ENCODE measurements at places on chromosomes 5 and 9.

- no peak for DNase-seq
These were observed 228.9 kb upstream of the MVB12B start for GRCh38 chr9:126097679-126098078.

- no peak for DNase-seq
These were observed 38.7 kb upstream of the NEK6 start for GRCh38 chr9:124218987-124219461.

DNA sequence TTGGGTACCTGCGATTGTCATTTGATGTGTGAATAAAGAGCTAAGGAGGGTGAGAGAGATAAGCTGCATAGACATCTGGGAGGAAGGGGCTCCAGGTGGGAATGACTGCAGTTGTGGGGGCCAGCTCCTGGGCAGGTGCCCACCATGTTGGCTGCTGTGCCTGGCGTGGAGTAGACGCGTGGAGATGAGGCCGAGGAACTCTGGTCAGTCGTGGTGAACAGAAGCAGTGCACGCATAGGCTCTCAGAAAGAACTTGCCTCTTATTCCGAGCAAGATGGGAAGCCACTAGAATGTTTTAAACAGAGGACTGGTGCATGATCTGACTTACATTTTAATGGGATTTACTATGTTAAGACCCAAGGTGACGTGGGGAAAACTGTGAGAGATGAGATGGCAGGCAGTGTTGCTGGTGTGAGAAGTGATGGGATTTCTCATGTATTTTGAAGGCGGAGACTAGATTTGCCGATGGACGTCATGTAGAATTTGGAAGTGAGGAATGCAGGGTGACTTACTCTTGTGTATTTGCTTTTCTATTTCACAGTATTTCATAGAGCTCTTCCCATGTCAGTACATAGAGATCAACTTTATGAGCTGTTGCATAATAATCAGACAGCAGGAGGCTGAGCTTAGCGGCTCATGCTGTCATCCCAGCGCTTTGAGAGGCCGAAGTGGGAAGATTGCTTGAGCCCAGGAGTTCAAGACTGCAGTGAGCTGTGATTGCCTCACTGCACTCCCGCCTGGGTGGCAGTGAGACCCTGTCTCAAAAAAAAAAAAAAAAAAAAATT is 71.1 kb downstream of the EHMT1 start:
- DNase-seq, result peak; percentile 63

DNA sequence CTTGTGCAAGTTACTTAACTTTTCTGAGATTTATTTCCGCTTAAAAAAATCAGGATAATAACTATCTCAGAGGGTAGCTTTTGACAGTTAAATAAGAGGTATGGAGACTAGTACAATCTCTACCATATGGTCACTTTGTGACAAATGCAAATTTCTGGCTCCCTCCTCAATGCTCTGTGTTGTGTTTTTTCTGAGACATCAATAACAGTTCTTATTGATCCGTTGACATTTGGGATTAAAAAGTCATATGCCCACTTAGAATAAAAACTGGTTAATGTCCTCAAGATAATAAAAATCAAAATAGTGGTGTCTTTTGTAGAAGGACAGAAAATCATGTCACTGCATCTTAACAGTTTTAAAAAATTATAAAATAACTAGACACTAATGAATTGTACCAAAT is 24.7 kb upstream of the LNPEP start:
- no peak for DNase-seq
